WTC11 (cell line): ENCODE measurements at places on chromosomes 2 and 18. TPM values are rescaled to one million over a fixed set of nuclear protein-coding genes. Genes with fewer than 3 reads are reported as not detected.

GRCh38 chr2:38174131-38174530 is 98.2 kb upstream of the CYP1B1 start:
- H3K27me3 ChIP-seq, result no peaks in the 10 kb centered on the region
- H3K36me3 ChIP-seq, result no peaks in the 10 kb centered on the region
- H3K4me3 ChIP-seq, result no peak overlapping the region
- no peak overlapping the region for H3K27ac ChIP-seq
- DNase-seq, result no peak
- peaks cover 12% of the 10 kb centered on the region; the same call in 1 of the 2 replicates for H3K4me1 ChIP-seq

DNA sequence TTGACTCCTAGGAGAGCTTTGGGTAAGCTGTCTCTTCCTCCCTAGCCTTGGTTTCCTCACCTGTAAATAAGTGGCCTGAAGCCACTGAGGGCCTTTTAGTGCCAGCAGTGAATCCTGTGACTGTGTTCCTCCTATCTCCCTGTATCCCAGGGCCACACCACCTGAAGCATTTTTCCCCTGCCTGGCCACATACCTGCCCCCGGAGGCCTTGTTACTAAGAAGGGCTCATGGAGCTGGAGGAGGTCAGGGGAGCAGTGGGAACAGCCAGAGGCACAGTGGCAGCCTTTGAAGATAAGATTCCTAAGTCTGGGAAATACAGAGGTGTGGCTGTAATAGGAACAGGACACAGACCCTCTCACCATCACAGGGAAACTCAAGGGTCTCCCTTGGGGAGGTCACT is 162.4 kb downstream of the SMAD7 start:
- peak; percentile 5 for DNase-seq
- H3K27ac ChIP-seq, result no peak overlapping the region
- no peaks in the 10 kb centered on the region for H3K4me1 ChIP-seq
- H3K27me3 ChIP-seq, result no peaks in the 10 kb centered on the region
- no peak overlapping the region for H3K4me3 ChIP-seq

GRCh38 chr2:230537531-230537976 is 121.6 kb downstream of the SP100 start:
- H3K27ac ChIP-seq, result no peak overlapping the region
- no peaks in the 10 kb centered on the region for H3K27me3 ChIP-seq
- no peak overlapping the region for H3K4me3 ChIP-seq
- DNase-seq, result no peak

GRCh38 chr2:73070643-73071359 is 711 bp downstream of the SFXN5 start:
- no peak overlapping the region for H3K27ac ChIP-seq
- peaks cover 24% of the 10 kb centered on the region for H3K4me1 ChIP-seq
- H3K4me3 ChIP-seq, result peak overlapping the region; percentile 77
- H3K36me3 ChIP-seq, result no peaks in the 10 kb centered on the region

Gene SERPINB3
- total RNA-seq, result 0.11 to 0.22 TPM in 2 of 3 replicates, not detected in the other

Gene BOLL
- 0.13 to 0.14 TPM in 2 of 3 replicates, not detected in the other for total RNA-seq

Gene PLGLB1
- 0.44 to 0.55 TPM (median 0.52 TPM) in 3 replicates for total RNA-seq
